ENCODE measurements at places on chromosomes 7 and 10.

DNA sequence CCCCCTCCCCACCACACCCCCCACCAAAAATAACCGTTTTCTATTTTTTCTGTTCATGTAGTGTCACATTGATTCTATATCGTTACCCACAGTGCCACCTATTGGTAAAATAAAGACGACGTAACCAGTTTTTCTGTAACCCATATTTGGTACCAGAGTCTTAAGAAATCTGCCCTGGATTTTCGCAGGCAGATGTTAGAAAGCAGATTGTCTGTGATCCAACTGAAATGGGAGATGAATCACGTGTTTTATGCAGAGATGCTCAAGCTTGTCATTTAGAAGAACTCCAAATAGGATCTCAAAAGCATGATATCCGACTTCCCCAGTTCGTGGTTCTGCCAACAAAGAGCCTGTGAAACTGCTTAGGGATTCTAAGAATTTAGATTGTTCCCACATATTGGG is 261.1 kb upstream of the CSTF2T start:
- DNase-seq = no peak

DNA sequence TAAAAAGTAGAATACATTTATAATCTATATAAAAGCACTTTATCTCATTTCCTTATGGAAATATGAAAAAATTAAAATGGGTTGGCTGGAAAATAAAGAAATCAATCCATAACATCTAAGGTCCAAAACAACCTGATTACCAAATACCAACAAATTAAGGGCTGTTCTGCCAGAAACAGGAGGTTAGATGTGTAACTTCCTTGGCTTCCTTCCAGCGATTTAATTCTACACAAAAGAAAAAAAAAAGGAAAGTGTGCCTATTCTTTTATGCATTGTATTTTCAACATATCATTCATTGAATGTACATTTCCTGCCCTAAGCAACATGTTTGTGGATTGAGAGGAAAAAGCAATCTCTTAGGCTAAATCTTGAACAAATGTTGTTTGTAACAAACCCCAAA is 36.2 kb upstream of the USP6NL start:
- no peak for DNase-seq

GRCh38 chr10:74177140-74177677 is 26.2 kb downstream of the ADK start:
- peak; percentile 20 for DNase-seq

- DNase-seq = no peak
Measured at GRCh38 chr10:22341190-22341925, 3.9 kb upstream of the SPAG6 start.

Measured in activated gamma-delta T cell treated with Interleukin-2 at 50 U/mL for 16 hours (primary cell).